ENCODE measurements at places on chromosomes 6 and 20.

DNA sequence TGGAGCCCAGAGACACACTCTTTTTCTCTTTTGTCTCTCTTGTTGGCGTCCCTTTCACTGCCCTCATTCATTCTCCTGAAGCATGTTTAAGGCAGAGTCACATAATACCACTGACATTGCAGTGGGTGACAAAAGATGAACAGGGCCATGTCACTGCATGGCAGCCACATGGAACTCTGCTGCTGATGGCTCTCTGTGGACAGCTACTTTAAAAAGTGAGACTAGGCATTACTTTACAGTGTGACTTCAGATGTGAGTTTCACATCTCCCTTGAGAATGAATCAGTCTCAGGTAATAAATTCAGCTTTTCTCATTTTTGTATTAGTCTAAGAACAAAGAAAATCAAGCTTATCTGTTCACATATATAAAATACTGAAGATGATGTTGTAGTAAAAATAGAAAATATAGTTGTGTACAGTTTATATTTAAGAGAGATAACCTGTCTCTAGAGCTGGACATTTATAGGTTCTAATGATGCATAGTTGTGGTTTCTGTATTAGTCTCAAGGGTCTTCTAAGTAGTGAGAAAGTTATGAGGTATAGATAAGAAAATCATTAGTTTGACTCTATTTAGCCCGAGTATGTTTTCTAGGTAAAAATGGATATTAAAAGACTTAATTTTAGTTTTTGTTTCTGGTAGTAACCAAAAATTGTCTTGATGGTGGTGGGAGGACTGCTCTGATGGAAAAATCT is 6.1 kb downstream of the MRS2 start:
- DNase-seq = no peak

DNA sequence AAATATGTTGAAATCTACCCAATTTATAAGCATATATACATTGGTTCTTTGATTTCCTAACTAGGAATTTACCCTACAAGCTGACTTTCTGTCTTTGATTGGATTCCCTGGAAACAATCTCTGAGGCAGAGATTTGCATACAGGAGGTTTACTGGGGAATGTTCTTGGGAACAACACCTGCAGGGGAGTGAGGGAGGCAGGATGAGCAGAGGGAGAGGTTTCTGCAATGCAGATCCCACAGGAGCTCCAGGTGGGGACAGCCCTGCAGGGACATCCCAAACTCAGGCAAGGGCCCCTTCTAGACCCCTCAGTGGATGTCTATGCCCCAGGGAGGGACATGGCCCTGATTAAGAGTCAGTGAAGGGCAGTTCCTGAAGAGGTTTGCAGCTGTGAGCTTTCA is 95.2 kb upstream of the CCDC167 start:
- no peak for DNase-seq

DNA sequence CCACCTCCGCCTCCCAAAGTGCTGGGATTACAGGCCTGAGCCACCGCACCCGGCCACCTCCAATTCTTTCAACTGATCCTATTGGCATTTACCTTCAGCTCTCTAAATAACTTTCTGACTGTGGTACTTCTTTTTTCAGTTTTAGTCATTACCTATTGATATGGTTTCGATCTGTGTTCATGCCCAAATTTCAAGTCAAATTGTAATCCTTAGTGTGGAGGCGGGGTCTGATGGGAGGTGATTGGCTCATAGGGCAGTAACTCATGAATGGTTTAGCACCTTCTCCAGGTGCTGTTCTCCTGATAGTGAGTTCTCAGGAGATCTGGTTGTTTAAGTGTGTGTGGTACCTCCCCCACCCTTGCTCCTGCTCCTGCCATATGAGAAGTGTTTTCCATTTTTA is 140.9 kb downstream of the LPA start:
- no peak for DNase-seq

DNA sequence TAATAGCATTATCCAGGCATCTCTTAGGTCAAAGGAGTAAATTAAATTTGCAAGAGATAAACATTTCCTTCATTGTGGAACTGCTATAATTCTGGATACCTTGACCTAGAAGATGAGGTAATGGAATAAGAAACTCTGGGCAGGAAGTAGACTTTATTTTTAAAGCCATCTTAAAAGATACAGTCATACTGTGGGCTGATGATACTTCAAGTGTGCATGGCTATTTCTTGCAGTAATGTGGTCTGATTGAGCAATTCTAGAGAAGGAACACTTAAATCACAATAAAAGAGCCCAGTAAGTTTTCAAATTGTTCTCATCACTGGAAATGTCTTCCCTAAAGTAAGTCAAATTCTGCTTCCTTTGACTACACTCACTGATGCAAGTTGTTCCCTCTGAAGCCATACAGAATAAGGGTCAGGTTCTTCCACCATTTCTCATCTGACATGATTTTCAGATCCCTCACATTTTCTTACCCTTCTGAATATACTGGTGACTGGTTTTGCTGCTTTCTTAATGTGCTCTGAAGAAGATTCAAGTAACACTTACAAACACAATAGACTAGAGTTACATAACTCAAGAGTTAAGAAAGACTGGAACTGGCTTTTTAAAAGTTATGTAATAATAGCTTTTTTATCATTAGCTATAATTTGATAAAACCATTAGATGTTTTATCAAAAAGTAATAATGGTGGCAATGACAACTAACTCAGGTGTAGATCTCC is 62.6 kb upstream of the TMEM244 start:
- DNase-seq = no peak

- DNase-seq = no peak
These were observed 342.7 kb downstream of the ESR1 start for GRCh38 chr6:152150196-152150595.

- no peak for DNase-seq
These were observed 6.5 kb upstream of the RNF24 start for GRCh38 chr20:4021906-4022305.

DNA sequence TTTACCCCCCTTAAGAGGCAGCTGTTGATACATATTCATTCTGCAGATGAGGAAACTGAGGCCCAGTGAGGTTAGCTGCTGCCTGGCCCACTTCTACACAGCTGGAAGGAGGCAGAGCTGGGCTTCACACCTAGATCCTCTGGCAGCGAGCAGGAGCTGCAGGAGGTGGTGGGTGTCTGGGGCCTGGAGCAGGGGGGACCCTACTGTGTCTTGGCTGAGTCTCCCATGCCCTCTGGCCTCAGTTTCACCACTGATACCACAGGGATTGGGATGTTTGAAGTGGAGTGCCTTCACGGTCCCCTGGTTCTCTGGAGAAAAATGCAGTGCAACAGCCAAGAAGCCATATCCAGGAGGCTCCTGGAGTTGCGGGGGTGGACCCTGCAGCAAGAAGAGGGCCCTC is 8.2 kb upstream of the BPIFA2 start:
- no peak for DNase-seq

- DNase-seq = no peak
These were observed 1.5 kb upstream of the STX16 start for GRCh38 chr20:58649288-58650180.

- no peak for DNase-seq
These were observed 17.9 kb downstream of the MAVS start for GRCh38 chr20:3864518-3864917.
